ENCODE measurements at places on chromosomes 12 and 14.

GRCh38 chr14:105911006-105911847 is 384.8 kb downstream of the TMEM121 start:
- no peak for DNase-seq

- no peak for DNase-seq
These were observed 2.3 kb downstream of the YY1 start for GRCh38 chr14:100241279-100241678.

GRCh38 chr12:110590806-110591326 is 7.7 kb upstream of the PPTC7 start:
- DNase-seq, result no peak

- no peak for DNase-seq
These were observed 859.7 kb downstream of the GALC start for GRCh38 chr14:87133073-87133801.

- DNase-seq, result no peak
These were observed 56.7 kb downstream of the RGS6 start for GRCh38 chr14:71988939-71989338.

DNA sequence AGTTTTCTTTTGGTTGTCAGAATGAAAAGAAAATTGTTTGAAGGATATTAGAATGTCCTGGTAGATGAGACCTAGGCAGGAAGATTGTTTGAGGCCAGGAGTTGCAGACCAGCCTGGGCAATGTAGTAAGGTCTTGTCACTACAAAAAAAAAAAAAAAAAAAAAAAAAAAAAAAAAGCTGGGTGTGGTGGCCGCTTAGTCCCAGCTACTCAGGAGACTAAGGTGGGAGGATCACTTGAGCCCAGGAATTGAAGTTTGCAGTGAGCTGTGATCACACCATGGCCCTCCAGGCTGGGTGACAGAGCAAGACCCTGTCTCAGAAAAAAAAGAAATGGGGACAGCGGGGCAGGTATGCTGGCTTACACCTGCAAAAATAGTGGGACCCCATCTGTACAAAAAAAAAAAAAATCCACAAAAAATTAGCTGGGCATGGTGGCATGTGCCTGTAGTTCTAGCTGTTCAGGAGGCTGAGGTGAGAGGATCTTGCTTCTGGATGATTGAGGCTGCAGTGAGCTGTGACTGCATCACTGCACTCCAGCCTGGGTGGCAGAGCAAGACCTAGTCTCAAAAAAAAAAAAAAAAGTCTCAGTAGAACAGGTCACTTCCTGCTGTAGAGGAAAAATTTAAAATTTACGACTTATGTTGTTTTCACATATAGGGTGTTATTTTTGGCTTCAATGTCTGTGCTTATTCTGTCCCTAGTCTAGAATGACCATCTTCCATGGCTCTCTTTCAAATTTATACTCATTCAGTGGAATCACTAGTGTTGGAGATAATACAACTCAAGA is 70.7 kb downstream of the PPHLN1 start:
- DNase-seq, result no peak

DNA sequence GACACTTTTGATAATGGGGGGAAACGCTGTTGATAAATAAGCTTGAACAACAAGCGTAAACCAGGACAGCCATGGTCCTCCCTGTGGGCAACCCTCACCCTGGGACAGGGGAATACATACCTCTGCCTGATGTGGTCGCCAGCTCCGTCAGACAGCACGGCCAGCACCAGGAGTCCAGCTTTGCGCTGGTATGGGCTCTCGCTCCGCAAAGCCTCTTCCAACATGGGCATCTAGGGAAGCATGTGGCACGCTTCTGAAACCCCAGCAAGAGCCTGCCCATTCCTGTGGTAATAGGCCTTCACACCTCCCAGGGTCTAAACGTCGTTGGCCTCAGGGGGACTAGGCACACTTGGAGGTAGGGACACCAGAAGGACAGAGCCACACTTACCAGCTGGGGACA is 2.9 kb downstream of the IPO4 start:
- DNase-seq, result no peak

- no peak for DNase-seq
These were observed 183.1 kb downstream of the TMEM121 start for GRCh38 chr14:105709281-105710118.

DNA sequence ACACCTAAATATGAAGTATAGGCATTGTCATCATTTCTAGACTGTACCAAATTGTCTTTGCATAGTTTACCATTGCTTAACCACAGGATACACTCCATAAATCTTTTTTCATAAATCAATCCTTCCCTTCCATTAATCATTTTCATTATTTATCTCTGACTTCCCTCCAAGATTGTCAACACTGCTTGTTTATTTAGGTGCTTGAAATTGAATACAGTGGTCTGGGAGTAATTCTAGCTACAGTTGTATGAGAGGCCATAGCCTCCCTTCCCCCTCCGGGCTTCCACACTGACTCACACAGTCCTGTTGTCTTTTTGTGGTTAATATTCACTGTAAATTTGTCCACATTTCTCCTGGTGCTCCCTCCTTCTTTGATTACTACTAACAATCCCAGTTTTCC is 114.2 kb upstream of the ARID2 start:
- peak; percentile 62 for DNase-seq

GRCh38 chr12:87679251-87679650 is 349.9 kb downstream of the C12orf50 start:
- no peak for DNase-seq

DNA sequence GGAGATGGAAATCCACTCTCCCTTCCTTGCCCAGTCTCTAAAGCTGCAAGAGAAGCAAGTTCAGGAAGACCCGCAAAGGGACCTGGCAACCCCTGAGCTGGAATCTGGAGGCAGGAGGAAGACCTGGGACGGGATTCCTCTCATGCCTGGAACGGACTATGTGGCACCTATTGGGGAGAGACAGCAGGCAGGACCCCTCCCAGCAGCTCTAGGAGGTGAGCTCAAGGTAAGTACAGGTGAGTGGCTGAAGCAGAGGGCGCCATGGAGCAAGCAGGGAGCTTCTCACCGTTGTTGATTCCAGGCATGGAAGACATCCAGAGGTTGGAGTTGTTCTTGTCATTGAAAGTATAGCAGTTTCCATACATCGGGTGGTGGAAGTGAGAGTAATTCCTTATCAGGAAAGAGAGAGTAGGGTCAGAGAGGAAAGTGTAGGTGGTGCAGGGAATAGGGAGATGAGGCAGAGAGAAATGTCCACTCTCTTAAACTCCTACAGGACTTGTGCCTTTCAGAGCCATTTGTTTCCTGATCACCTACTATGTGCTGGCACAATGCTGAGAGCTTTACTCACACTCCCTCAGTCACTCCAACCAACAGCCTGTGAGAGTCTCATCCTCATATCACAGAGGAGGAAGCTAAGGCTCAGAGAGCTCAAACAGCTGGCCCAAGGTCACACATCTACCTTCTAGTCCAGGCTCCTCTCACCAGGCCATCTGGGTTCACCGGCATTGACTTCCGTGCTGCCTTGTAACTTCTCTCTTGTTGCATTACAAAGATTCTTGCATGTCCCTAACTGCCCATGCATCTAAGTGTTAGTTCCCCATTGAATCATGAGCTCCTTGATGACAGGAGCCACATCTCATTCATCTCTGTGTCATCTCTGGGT is 13.9 kb upstream of the TNFRSF1A start:
- no peak for DNase-seq

DNA sequence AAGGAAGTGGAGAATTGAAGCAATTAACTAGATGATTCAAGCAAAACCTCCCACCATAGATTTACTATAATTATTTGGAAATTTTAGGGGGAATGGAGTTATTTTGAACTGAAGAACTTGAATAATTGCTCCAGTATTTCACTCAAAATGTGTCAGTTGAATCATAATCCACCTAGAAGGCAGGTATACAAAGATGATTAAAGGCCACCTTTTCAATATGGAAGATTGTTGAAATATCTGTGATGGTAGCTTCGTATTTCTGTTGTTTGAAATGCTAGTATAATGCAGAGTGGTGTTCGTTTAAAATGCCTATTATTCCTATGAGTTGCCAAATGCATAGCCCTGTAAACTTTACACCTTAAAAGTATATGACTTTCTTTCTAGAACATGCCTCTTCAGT is 3.1 kb downstream of the HMGA2 start:
- DNase-seq, result no peak
